Uterus (tissue), 4 donors: ENCODE measurements at places on chromosomes 5 and 9.

GRCh38 chr5:116482394-116482793 is 92.2 kb downstream of the SEMA6A start:
- no peak for DNase-seq

DNA sequence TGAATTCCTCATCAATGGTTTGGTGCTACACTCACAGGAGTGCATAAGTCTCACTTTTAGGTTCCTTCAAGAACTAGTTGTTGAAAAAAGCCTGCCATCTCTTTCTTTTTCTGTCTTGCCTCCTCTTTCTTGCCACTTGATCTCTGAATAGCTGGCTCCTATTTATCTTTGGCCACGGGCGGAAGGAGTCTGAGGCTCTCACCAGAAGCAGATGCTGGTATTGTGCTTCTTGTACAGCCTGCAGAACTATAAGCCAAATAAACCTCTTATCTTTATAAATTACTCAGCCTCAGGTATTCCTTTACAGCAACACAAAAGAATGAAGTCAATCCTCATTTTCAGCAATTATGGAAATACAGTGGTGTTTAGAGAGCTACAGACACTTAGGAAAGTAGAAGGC is 247.1 kb upstream of the PRR16 start:
- DNase-seq: no peak

- no peak for DNase-seq
Measured at GRCh38 chr9:105168870-105169319, 75.6 kb upstream of the SLC44A1 start.

- no peak for DNase-seq
Measured at GRCh38 chr5:176596689-176597416, 13.1 kb downstream of the GPRIN1 start.

- DNase-seq: no peak
Measured at GRCh38 chr5:64929833-64930232, 161.1 kb downstream of the CWC27 start.

DNA sequence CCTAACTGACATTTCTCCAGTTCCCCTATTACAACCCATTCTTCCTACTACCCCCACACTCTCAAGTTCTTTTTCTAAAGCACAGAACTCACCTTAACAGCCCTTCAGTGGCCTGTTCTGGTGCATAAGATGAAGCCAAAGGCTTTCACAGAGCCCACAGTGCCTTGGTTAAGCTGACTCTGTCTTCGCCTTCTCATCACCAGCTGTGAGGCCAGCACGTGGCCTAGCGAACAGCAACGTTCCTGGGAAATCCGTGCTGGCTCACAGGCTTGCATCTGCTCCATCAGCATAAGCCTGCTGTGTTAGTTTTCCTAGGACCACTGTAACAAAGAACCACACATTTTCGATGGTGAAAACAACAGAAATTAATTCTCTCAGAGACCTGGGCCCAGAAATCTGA is 67.9 kb upstream of the LPAR1 start:
- no peak for DNase-seq

GRCh38 chr5:112379542-112380325 is 39.3 kb downstream of the EPB41L4A start:
- no peak for DNase-seq

DNA sequence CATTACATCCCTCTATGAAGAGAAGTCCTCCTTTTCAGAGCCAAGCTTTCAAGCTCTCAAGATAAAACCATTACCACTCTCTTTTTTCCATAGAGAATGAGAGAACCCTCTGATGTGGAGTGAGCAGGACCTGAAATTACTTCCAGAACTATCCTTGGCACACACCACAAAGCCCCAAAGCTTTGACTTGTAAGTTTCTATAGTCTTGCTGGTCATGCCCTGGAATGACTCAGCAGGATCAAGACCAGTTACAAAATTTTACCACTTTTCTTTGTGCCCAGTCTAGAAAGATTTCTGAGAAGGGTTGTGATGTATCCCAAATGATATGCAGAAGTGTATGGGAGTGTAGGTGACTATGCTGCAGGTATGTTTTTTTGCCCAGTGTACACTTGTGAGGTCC is 760.6 kb downstream of the TLE1 start:
- DNase-seq: no peak

DNA sequence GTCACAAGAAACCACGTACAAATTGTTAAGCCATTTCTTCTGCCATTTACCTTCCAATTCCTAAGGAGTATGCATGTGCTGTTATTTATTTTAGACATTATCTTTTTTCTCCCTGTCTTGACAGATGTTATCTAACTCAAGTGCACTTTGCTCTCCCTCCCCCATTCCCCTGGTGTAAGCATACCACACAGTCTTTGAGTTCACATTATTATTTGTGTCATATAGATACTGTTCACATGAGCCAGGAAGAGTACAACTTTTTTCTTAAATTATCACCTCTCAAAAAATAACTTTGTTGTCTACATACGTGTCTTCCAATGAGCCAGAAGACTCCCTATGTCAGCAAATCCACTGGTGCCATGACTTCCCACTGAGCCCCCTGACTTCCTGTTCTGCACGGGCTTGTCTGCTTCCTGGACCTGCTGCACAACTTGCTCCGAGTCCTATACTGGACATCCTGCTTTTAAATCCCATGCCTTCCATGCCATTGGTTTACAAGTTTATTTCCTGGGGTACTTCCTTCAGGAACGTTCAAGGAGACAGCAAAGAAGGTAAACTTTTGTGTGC is 19.9 kb upstream of the FAM120A start:
- no peak for DNase-seq

DNA sequence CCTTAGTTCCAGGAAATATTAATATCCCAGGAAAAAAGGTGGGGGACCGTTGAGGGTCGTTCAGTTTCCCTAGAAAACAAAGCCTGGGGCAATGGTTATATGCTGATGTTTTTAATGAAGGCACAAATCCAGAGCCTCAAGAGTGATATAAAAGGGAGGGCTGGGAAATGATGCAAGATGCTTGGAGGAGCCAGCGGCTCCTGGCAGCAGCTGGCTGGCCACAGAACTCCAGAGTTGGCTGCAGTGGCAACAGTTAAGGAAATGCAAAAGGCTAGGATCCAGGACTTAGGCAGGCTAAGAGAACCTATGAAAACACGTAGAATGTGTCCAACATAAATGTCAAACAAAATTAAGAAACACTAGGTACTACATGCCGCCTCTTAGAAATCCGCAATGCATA is 31.0 kb upstream of the B4GALT1 start:
- DNase-seq: peak; percentile 77

GRCh38 chr9:119533504-119533903 is 164.3 kb upstream of the BRINP1 start:
- DNase-seq: no peak

- no peak for DNase-seq
Measured at GRCh38 chr9:71758277-71758676, 10.0 kb downstream of the CEMIP2 start.

- DNase-seq: no peak
Measured at GRCh38 chr5:7642029-7642428, 208.9 kb downstream of the CFAP90 start.

- no peak for DNase-seq
Measured at GRCh38 chr5:72587661-72588308, 80.6 kb upstream of the ZNF366 start.

DNA sequence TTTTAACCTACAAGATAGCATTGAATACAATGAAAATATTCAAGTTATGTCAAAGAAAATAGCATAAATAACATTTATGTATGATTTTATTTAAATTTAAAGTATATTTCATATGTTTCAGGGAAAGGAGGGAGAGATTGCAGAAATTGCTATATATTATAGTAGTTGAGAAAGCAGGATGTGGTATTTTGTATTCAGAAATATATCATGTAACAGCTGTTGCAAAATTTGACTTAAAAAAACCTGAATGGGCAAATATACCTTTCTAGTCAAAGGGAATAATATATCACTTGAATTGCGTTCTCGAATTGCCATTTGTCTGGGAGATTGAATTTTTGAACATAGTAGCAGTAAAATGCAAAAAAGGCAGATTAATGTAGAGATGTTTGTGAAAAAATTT is 80.6 kb downstream of the PAM start:
- no peak for DNase-seq

DNA sequence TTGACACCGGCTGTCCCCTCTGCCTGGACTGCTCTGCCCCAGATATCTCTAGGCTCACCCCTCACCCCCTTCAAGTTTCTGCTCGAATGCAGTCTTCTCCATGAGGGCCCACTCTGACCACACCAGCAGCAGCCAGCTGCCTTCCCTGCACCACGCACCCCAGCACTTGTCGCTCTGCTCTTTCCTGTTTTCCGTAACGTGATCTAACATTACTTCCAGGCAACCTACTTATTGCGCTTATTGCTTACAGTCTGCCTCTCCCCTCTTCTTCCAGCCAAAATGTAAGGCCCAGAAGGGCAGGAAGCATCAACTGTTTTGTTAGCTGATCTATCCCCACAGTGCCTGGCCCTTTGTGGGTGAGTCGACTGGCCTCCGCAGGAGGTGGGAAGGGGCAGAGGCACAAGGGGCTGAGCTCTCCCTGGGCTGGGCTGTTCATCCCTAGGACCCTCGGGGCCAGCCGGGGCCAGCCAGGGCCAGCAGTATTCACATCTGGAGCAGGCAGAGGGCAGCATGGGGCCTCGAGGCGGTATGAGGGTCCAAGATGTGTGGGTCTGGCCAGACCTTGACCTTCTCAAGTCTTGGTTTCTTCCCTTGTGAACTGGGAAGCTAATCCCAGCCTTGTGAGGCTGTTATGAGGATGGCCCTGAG is 11.6 kb upstream of the DBN1 start:
- peak; percentile 15 for DNase-seq

DNA sequence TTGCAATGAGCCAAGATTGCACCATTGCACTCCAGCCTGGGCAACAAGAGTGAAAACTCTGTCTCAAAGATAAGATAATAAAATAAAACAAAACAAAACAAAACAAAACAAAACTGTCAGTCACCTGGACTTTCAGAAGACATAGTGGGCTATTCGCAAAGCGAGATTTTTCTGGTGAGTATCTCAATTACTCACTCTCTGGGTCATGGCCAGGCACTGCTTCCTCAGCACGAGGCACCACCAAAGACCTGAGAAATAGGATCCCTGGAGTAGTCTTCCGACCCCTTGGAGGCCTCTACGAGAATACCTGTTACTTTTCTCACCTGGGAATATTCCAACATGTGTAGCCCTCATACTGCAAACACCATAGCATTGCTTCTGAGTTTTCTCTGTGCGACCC is 201.7 kb upstream of the ZNF618 start:
- DNase-seq: no peak

DNA sequence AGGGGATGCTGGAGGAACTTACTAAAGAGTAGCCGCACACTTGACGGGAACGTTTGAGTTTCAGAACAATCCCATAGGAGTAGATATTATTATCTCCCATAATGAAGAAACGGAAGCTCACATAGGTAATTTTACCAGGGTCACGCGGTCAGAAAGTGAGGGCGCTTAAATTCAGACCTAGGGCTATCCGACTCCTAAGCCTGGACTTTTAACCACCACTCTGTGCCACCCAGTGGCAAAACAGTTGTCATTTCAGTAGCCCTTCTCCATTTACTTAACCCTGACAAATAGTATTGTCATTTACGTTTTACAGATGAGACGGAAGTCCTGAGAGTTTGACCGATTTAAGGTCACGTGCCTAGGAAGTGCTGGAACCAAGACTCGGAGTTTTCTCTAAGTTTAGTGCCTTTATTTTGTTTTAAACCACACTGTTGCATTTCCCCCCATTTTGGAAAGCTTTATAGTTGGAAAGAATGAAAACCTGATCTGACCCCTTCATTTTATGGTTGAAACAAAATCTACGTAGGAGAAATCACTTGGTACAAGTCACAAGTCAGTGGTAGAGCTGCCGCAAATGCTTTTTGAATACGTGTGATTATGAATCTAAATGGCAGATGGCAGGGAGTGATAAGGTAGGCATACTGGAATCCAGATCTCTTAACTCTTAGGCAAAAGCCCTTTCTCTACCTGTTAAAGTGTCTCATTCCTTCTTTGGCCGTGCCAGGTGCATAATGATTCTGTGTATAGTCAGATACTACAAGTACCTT is 650 bp downstream of the MRRF start:
- no peak for DNase-seq

DNA sequence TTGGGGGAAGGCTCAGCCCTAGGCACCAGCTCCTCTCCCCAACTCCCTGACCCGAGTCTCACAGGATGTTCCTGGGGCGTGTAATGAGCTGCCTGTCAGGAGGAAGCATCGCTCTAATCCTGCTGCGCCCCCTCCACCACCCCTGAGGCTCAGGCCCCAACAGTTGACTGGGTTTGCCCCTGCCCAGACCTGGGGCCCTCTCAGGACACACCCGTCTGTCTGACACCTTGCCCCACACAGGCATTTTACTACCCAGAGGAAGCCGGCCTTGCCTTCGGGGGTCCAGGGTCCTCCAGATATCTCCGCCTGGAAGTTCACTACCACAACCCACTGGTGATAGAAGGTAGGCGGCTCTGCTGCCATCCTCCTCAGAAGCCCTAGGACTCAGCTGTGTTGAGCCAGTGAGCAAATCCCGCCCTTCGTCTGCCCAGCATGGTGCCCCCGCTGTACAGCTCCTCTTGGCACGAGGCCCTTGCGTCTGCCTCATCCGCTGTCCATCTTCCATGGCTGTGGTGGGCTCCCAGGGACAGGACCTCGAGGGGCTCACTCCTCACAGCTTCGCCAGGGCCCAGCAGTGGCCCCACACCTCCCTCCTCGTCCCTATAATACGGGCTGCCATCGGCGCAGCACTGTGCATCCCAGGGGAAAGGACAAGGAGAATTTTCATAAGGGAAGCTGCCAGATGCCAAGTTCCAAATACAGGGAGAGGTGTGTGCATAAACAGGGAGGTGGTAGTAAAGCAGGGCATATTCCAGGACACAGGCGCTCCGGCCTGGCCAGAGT is 8.0 kb downstream of the DBH start:
- no peak for DNase-seq

GRCh38 chr9:4986296-4986695 is 1.2 kb downstream of the JAK2 start:
- no peak for DNase-seq

- DNase-seq: no peak
Measured at GRCh38 chr9:129624947-129625346, 1.0 kb upstream of the NTMT1 start.

- no peak for DNase-seq
Measured at GRCh38 chr5:146165903-146166302, 16.5 kb downstream of the LARS1 start.

DNA sequence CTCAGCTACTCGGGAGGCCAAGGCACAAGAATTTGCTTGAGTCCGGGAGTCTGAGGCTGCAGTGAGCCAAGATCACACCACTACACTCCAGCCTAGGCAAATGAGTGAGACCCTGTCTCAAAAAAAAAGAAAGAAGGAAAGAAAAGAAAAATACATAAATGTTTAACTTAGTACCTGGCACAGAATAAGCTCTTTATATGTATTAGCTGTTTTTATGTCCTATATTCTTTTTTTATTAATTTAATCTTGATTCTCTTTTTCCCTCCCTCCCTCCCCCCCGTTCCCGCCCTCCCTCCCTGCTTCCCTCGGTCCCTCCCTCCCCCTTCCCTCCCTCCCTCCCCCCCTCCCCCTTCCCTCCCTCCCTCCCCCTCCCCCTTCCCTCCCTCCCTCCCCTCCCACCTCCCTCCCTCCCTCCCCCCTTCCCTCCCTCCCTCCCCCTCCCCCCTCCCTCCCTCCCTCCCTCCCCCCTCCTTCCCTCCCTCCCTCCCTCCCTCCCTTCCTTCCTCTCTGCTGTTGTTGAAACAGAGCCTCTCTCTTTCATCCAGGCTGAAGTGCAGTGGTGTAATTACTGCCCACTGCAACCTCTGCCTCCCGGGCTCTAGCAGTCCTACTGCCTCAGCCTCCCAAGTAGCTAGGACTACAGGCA is 135.8 kb upstream of the GRHPR start:
- no peak for DNase-seq

GRCh38 chr9:22105005-22105722 is 96.1 kb upstream of the CDKN2B start:
- no peak for DNase-seq
